Neural progenitor cell (in vitro differentiated cells): ENCODE measurements at places on chromosomes 5 and 9.
A peak's percentile ranks its signal among the peaks of the same experiment; 100 is the strongest.

GRCh38 chr9:38228331-38229103, 159.5 kb upstream of the SHB start:
- DNase-seq: no peak

DNA sequence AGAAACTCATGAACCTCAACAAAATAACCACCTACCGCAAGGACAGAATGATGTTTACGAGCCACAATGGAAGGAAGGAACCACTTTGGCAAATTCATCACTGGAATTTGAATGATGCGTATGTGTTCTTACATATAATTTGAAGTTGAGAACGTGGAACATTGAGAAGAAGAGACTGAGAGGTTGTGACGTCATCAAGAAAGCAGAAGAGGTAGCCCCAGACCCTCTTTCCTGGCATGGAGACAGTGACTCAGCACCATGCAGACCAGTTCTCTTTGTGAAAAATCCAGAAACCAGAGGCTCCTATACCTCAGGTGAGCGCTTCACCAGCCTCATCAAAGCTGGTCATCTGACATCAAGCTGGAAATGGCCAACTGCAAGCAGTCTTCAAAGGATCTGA, 124.5 kb downstream of the PDZD2 start:
- no peak for DNase-seq

DNA sequence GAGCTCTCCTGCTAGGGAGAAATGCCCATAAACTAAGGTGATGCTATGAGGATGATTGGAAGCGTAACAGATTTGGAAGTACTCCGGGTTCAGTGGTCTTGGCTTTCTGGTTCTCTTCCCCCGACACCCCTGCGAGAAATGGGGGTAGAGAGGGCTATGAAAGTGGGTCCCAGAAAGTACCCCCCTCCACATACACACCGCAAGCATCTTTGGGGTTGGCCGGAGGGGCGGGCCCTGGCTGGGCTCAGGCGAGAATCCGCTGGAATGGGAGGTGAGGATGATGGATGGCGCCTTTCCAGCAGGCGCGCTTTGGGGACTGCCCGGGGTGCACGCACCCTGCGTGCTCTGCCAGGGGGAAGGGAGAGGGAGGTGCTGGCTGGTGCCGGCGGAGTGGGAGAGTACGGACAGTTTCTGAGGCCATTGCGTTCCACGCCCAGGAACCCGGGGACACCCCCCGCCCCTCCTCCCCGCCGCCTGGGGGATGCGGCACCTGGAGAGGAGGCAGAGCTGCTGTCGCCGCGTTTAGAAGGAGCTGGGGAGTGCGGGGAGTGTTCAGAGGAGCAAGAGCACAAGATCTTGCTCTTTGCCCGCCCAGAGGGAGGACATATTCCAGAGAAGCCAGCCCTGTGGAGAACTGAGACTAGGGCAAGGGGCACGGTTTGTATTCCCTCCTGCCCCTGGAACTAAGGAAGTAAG, 1.9 kb downstream of the PCSK5 start:
- peak; percentile 61 for DNase-seq

- DNase-seq: no peak
Observed at GRCh38 chr9:22722492-22722891, 275.9 kb downstream of the DMRTA1 start.
